HuH-7.5 (cell line): ENCODE measurements at places on chromosomes 13 and 19.

- DNase-seq: no peak
These were observed 28.5 kb downstream of the TRPM4 start for GRCh38 chr19:49186108-49186507.

- no peak for DNase-seq
These were observed 8.0 kb downstream of the MYO1F start for GRCh38 chr19:8569066-8569771.

DNA sequence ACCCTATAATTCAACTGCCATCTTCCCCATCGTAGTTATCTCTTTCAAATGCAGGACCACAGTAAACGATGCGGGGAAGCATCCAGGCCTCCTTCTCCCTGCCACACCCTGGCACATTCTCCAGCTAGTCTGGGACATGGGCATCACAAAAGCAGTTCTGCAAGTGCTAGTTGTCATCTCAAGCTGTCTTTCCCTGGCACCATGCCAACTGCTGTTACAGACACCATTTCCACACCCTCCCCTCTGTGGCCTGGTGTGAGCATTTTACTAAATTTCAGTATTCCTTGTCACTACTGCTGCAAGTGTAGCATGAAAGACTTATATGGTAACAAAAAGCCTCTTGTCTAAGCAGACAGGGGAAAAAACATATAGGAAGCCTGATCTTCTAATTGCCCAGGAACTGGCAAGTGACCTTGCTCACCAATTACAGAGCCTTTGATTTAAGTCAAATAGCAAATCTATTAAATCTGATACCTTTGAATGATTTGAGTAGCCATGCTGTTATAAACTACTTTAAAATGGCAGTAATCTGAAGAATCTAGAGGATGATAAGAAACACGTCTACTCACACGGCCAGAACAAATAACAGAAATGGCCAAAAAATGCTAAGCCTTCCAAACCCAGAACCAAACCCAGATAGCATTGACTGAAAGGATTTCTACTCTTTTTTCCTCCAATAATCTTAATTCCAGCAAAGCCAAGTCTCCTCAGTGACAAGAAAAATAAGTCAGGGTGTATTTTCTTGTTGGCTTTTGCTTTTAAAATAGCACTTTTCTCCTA is 179.0 kb downstream of the NUFIP1 start:
- no peak for DNase-seq

DNA sequence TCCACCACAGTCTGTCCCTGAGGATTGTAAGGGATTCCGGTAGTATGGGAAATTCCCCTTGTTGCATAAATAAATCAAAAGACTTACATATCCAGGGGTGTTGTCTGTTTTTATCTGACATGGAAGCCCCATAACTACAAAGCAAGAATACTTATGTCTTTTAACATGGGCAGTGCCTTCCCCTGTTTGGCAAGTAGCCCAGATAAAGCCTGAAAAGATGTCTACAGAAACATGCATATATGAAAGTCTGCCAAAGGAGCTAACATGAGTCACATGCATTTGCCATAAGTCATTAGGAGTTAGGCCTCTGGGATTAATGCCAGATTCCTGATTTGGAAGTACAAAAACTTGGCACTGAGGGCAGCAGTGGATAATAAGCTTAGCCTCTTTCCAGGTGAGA is 62.1 kb downstream of the ZNF737 start:
- DNase-seq: no peak

DNA sequence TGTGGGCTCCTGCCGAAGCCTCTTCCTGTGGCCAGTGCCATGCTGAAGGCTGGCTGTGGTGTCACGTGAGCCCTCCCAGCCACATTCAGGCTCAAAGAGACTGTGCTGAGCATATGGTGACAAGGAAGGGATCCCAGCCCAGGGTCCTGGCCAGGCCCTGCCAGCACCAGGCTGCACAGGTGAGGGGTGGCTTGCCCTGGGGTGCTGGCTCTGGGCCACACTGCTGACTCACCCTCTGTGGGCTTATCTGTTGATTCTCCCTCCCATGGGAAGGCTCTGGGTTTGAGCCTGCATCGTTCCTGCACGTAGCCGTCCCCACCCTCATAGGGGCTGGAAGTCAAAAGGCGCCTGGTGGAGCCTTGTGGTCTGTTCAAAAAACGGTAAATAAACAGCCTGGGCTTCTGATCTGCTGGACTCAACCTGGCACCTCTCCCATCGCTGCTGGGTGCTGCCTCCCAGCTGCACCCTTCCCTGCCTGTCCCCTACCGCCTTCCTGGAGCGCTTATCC is 31.1 kb downstream of the DNM2 start:
- no peak for DNase-seq

GRCh38 chr13:99528547-99528946 is 27.3 kb downstream of the TM9SF2 start:
- no peak for DNase-seq

GRCh38 chr19:48997972-48998371 is 4.3 kb downstream of the RUVBL2 start:
- peak; percentile 76 for DNase-seq

DNA sequence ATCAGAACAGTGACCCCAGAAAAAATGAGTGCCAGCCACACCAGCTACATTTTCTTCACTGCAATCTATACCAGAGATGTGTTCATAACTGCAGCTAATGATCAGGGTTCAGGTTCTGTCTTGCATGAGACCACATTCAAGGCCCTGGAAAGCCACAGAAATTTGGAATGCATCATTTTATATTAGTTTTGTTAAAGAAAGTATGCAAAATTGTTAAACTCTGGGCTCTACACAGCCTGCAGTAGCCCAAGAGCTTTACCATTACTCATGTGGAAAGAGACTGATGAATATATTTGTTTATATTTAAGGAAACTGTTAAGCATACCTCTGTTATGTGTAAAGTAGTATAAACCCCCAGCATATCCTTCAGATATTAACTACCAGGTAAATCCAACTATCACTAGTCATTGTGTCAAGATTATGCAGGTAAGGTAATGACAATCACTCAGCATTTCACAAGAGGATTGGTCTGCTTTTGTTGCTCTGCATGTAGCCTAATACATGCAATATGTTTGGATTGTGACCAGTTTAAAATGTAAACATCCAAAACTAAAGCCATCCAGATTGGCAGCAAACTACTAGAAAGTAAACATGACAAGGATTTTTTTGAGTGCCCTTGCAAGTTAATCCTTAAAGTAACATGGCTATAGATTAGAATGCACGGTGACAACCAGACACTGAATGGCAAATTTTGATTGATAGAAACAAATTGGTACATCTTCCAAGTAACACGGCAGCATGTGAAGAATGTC is 429.1 kb upstream of the ARGLU1 start:
- no peak for DNase-seq

DNA sequence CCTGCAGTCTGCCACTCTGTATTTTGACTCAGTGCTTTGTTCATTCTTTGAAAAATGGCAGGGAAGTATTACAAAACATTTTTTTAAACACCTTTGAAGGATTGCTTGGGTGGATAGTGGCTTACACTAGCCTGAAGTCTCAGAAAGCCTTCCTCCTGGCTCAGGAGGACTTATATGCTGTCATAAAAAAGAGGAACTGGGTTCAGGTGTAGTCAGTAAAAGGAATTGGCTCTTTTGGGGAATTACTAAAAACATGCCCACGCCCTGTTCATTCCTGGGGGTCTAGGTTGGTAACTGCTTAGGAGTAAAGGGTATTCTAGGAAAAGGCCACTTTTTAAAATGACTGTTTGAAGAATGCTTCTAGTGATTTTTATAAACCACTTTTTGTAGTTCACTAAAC is 186.9 kb downstream of the SHISA2 start:
- DNase-seq: no peak

DNA sequence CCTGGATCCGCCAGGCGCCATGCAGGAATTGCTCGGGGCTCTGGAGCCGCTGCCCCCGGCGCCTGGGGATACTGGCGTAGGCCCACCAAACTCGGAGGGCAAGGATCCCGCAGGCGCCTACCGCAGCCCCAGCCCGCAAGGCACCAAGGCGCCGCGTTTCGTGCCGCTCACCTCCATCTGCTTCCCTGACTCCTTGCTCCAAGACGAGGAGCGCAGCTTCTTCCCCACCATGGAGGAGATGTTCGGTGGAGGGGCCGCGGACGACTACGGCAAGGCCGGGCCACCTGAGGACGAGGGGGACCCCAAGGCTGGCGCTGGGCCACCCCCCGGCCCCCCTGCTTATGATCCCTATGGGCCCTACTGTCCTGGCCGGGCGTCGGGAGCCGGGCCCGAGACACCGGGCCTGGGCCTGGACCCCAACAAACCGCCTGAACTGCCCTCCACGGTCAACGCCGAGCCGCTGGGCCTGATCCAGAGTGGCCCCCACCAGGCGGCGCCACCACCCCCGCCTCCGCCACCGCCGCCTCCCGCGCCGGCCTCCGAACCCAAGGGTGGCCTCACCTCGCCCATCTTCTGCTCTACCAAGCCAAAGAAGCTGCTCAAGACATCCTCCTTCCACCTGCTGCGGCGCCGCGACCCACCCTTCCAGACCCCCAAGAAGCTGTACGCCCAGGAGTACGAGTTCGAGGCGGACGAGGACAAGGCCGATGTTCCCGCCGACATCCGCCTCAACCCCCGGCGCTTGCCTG is 6.1 kb downstream of the PRR12 start:
- DNase-seq: no peak

DNA sequence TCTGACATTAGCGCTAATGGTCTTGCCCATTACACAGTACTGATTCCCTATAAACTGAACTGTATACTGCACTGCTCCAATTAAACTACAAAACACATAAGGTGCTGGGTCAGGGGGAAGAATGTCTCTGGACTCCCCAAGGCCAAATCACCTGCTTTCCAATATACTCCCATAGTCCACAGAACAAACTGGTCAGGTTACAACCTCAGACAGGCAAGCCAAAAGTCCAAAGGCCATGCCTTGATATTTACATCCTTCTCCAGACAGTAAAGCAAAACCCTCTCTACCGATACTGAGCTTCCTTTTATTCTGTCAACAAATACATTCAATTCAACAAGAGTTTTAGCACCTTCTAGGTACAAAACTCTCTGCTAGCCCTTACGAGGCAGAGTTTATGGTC is 8.9 kb downstream of the ZNF541 start:
- DNase-seq: peak; percentile 45

DNA sequence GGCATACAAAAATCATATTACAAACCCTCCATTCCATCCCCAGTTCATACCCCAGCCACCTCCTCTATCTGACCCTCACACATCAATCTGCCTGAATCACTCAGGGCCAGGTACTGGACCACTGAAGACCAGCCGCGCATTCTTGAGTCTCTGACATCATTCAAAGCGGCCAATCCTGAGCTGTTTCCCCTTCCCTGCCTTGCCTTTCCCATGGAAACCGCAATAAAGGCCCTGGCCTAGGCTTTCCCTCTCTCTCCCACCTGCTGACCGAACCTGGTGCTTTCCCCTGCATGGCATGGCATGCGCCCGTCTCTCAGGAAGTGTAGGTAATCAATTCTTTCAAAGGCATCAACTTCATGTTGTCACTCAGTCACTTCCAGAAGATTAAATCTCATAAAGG is 17.7 kb upstream of the HIF3A start:
- DNase-seq: no peak

- no peak for DNase-seq
These were observed 5.1 kb downstream of the RAP2A start for GRCh38 chr13:97438856-97439595.

DNA sequence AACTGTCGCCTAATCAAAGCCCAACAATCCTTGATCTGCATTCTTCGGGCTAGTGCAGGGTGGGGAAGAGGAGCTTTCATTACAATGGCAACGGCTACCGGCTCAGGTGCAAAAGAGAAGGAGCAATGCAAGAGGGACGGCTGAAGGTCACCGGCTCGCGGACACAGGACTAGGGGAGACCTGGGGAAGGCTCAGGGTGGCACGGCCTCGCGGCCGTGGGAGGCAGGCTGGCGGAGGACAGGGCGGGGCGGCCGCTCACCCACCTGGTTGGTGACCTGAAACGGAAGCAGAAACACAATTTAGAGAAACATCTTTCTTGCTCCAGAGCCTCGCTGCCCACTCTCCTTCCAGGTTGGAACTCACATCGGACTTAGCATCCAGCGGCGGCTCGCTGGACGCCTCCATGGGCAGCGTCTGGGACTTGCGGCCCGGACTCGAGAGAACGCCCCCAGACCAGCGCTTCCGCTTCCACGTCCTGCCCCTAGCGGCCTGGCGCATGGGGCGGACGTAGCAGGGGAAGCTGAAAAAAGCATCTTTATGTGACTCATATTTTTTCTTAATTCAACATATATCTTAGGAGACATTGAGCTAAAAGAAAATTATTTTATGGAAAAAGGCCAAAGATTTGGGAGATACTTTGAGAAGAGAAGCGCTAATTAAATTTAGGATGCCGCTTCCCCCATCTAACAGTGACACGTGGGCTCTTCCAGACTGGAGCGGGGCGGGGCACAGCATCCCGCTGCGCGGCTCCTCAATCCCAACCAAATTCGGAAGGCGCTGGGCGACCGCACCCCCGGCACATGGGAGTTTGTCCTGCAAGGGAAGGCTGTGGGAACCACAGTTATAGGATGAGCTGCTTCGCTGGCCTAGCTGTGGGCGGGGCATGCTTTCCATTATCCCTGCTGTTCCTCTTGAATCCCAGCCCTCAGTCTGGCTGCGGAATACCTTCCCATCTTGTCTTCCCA is at the start of gene COMMD6:
Gene COMMD6 (minus strand): TSS at position 441 of the 965 bp plus-strand sequence. CDS start 36 bp downstream, at position 405.
- peak; percentile 80 for DNase-seq

DNA sequence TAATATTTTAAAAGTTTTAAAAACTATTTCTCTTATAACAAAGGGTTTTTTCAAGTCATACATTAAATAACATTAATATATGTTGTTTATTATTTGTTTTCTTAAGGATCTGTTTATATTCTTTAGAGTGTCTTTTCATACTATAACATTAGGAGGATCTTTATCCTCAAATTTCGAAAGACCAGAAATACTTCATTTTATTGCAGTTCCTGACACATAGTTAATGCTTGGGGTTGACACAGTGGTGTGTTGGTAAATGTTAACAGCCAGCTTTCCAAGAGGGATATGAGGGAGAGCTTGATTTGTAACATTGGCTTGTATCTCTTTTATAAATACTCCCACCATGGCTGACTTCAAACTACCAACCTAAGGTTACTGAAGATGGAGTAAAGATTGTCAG is 126.6 kb upstream of the KLF5 start:
- no peak for DNase-seq

- no peak for DNase-seq
These were observed 18.2 kb upstream of the ACP7 start for GRCh38 chr19:39065928-39066327.

- peak; percentile 34 for DNase-seq
These were observed 1.2 kb downstream of the TBC1D4 start for GRCh38 chr13:75480671-75481175.
